Mesothelial cell of epicardium (in vitro differentiated cells): ENCODE measurements at places on chromosomes 5 and 9. TPM values are rescaled to one million over a fixed set of nuclear protein-coding genes. Genes with fewer than 3 reads are reported as not detected.

Gene PFDN1
- 57.2 to 63.0 TPM (median 57.8 TPM) in 3 replicates for total RNA-seq

Gene PANK3
- total RNA-seq: 88.3 to 94.5 TPM (median 90.7 TPM) in 3 replicates

Gene SLC24A2
- 0.11 to 0.20 TPM (median 0.20 TPM) in 3 replicates for total RNA-seq

Gene NR5A1
- total RNA-seq: 0.25 TPM in 1 of 3 replicates, not detected in the others

Gene LCN1
- total RNA-seq: not detected in 3 replicates

Gene PGM5
- total RNA-seq: 8.5 to 9.8 TPM (median 8.5 TPM) in 3 replicates

Gene C1QTNF2
- 1.3 to 1.8 TPM (median 1.4 TPM) in 3 replicates for total RNA-seq

Gene GNA14
- total RNA-seq: 0.11 to 0.22 TPM (median 0.20 TPM) in 3 replicates

Gene OLFM1
- total RNA-seq: 0.86 to 2.0 TPM (median 1.4 TPM) in 3 replicates

Gene TICAM2
- total RNA-seq: 1.6 to 2.1 TPM (median 1.6 TPM) in 3 replicates

Gene SPINK6
- not detected in 3 replicates for total RNA-seq

Gene TNFSF8
- total RNA-seq: not detected in 3 replicates

Gene SPATA31C1
- total RNA-seq: 0.13 to 0.29 TPM (median 0.18 TPM) in 3 replicates

Gene MEGF9
- 15.7 to 16.3 TPM (median 15.7 TPM) in 3 replicates for total RNA-seq

Gene GPR151
- not detected in 3 replicates for total RNA-seq

Gene CARD6
- total RNA-seq: 1.3 to 1.5 TPM (median 1.4 TPM) in 3 replicates

Gene FOXD4
- 0.35 to 0.67 TPM (median 0.38 TPM) in 3 replicates for total RNA-seq
